ENCODE measurements at places on chromosomes 7 and 10. TPM values are rescaled to one million over a fixed set of nuclear protein-coding genes. Genes with fewer than 3 reads are reported as not detected.

ASB4 gene
- total RNA-seq = 0.09 TPM

DNA sequence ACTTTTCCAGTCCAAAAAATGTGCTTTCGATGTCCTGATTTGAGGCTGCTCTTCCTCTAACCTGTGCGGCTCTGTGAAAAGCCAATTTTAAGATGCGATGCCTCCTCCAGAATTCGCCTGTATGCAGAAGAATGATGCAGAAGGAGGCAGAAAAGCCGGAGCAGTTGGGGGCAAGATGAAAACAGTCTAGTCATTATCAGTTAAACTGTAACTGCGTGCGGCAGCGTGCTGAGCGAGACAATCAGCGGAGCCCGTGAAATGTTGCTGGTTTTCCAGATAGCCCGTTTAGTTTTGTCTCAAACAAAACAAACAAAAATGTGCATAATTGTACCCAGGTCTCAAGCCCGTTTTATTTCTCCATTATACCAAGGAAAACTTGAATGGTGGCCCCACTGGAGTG is 137.0 kb upstream of the FGFR2 start:
- DNase-seq = no peak

DNA sequence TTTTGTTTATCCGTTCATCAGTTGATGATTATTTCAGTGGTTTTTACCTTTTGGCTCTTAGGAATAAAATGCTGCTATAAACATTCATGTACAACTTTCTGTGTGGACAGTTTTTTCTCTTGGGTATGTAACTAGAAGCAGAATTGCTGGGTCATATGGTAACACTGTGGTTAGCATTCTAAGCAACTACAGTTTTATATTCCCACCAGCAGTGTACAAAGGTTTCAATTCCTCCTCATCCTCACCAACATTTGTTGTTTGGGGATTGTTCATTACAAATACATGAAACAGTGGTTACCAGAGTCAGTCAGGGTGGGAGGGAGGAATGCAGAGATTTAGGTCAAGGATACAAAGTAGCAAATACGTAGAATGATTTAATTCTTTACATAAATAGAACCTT is 97.0 kb downstream of the NPSR1 start:
- no peak for DNase-seq

GRCh38 chr7:148543-148931 is 43.8 kb upstream of the FAM20C start:
- DNase-seq = no peak

- no peak for DNase-seq
Observed at GRCh38 chr10:68959695-68960527, 3.9 kb downstream of the DDX21 start.

GRCh38 chr10:19767876-19768275 is 48.4 kb upstream of the PLXDC2 start:
- no peak for DNase-seq

DNA sequence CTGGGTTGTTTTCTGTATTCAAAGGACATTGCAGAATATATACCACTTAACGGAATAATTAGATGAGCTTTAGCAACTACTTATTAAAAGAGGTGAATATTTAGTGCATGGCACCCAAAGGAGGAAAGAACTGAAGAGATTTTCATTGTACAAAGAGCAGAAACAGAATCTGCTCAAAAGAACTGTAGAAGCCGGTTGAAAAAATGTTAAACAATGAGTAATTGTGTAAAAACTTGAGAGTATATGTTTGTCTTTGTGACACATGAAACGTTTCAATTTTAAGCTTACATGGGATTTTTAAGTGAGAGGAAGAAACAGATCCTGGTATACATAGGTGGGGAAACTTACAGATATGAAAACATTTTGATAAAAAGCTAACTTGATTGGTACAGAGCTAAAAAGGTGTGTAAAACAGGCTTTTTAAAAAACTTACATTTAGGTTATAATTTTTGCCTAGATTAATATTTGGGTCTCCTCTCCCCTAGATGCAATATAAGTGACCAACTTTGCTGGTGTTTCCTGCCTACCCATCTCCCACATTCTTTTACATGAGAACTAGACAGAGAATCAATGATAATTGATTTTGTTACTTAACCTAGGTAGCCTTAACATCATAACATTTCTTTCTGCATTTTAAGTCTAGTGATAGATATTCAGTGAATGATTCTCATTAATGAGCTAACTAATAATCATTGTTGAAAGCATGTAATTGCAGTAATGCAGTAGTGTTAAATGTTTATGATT is 6.8 kb downstream of the ARL5B start:
- no peak for DNase-seq

DNA sequence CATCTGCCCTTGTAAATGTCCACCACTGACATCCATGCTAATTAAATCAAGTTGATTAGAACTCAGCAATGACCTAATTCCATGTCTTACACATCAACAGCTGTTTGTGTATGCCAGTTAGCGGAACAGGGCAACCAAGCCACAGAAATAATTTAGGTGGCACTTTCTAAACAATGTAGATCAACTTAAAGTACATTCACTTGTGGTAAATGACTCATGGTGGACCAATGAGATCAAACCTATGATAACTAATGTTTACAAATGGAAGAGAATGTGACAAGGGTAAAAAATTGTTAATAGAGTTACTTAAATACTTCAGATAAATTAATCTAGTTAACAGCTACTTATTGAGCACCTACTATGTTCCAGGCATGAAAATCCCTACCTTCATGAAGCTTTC is 63.1 kb upstream of the ICA1 start:
- DNase-seq = no peak

GRCh38 chr7:159086301-159086925 is 58.3 kb downstream of the VIPR2 start:
- no peak for DNase-seq
